D721Med (cell line): ENCODE measurements at places on chromosomes 6 and 20.

DNA sequence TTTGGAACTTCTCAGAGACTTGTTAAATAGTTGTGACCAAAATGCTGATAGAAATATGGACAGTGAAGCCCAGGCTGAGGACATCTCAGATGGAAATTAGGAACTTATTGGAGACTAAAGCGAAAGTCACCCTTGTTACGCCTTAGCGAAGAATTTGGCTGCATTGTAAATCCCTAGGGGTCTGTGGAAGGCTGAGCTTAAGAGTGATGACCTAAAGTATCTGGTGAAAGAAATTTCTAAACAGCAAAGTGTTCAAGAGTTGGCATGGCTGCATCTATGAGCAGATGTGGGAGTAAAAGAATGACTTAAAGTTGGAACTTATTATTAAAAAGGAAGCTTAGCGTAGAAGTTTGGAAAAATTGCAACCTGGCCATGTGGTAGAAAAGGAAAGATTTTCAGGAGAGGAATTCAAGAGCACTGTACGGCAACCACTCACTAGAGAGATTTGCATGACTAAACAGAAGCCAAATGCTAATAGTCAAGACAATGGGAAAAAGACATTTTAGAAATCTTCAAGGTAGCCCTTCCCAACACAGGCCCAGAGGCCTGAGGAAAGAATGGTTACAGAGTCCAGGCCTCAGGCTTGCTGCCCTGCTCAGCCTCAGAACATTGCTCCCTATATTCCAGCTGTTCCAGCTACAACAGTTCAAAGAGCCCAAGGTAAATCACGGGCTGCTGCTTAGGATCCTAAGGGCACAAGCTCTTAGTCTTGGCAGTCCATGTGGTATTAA, 61.6 kb upstream of the TNFRSF21 start:
- DNase-seq: no peak

DNA sequence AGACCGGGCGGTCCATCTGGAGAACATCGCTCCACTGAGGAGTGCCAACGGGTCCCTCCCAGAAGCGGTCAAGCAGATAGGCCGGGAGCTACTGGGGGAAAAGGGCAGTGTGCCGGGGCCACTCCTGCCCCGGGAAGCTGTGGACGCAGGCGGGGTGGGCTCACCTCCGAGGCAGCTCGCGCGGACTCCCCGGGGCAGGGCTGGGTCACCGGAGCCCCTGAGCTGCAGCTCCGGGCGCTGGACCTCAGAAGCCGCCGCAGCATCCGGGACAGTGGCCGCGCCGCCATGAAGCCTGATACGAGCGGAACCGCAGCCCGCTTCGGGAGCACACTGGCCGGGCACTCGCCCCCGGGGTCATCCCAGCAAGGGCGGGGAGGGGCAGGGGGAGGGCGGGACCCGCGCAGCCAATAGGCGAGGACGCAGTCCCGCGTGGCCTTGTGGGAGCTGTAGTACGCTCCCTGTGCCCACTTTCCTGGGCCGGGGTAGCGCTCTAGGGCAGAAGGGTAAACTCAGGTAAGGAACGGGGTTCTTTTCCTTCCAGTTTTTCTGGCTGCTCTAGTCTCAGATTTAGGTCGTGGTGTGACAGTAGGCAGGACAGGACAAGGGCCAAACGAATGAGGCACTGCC, at the start of gene MOCS1:
MOCS1 (minus strand) TSS at position 332 of the 627 bp plus-strand sequence; CDS start at position 287, 45 bp downstream.
- DNase-seq: peak; percentile 75

GRCh38 chr6:50962213-50962759, 143.6 kb downstream of the TFAP2B start:
- DNase-seq: no peak

DNA sequence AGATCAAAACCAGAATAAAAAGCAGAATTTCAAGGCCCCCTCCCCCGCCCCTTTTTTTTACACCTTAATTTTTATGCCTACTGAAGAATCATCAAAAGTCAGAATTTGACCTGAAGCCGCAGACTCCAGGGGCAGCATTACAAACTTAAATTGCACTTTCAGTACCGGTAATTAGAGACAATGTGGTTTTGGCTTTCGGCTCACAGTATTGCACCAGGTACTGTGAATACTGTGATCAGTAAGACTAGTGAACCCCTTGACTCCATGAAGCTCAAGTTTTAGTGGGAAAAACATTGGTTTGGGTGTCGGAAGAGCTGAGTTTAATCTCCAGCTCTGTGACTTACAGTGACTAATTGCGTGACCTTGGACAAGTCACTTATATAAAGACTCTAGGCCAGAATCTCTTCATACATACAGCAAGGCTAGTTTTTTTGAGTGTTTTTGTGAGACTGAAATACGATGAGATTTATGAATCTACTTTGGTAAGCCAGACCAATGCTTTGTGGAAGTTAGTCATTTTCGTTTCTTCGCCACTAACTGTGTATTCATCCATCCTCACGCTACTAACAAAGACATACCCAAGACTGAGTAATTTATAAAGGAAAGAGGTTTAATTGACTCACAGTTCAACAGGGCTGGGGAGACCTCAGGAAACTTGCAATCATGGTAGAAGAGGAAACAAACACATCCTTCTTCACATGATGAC, 114.7 kb downstream of the SASH1 start:
- no peak for DNase-seq

- DNase-seq: no peak
Measured at GRCh38 chr6:30127238-30128093, 8.5 kb upstream of the TRIM40 start.

DNA sequence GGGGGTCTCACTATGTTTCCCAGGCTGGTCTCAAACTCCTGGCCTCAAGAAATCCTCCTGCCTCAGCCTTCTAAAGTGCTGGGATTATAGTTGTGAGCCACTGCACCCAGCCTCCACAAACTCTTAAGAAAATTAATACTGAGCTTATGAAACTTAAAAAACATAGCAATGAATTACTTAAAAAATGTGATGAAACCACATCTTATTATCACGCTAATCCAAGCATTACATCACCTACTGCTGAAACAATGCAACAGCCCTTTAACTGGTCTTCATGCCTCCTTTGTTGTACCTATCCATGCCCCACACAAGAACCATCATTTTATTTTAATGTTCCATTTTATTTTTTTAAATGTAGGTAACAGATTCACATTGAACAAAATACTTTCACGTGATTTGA, 24.9 kb downstream of the SESN1 start:
- DNase-seq: no peak

GRCh38 chr6:64497634-64498033, 862.0 kb downstream of the PHF3 start:
- DNase-seq: no peak

- DNase-seq: no peak
Measured at GRCh38 chr6:139392794-139393193, 18.3 kb upstream of the CITED2 start.

DNA sequence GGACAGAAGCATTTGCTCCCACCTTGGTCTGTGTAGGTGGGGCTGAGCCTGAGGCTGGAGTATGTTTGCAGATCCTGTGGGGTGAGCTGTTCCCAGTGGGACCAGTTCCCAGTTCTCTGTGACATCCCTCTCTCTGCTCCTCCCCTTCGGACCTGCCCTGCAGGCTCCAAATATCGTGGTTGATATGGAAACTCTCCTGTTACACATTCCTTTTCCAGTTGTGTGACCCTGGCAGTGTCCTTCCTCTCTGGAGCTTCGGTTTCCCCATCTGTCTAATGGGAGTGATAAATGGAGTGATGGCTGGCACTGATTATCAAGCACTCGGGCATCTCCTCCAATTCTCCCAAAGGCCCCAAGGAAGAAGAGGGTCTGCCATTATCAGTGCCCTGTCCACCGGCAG, 15.7 kb upstream of the TGM2 start:
- DNase-seq: no peak

DNA sequence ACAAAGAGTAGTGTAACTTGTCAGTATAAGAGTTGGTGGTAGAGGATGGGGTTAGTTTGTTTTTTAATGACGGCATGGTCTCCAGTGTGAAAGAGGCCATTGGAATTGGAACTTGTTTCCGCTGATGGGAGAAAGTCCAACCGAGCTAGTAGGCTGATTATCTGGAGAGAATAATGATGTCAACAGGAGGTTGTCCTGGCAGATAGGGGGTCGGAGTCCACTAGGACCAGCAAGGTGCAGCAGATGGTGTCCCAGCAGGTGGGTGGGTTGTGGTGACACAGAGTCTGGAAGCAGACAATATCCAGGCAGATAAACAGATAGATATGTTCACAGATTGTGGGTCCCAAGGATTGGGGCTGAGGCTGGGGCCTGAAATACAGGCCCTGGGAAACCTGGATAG, 35.1 kb downstream of the PKIB start:
- DNase-seq: no peak

DNA sequence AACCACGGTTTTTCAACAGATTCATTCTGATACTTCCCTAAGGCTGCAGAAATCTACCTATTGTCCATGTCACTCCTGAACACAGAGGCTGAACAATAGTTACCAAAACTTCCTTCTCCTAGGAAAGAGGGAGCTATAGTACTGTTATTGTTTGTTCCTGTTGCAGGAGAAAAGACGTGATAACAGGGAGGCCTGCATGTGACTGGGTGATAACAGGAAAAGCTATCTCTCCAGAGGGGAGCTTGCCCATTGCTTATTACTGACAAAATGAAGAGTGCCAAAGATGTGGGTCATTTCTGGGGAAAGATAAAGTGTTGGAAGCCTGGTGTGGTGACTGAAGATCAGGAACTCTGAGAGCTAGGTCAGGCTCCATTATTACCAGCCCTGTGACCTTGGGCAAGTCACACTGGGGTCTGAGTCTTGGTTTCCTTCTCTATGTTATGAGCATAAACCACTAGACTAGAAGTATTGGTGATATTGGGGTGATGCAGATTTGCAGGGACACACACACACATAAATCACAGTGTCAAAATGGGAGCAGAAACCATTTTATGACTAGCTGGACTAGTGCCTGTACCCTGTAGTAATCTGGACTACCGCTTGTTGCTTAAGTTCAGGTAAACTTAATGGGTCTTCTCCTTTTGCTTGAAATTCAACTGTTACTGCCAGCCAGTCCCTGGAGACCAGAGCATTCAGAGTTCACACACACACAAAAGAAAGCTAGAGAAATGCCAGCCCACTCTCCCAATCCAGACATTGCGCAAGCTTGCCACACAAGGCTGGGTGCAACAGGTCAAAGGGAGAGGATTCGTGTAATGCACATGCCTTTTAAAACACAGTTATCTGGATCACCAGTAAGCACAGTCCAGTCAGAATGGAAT, 136.0 kb upstream of the CNR1 start:
- no peak for DNase-seq

- DNase-seq: no peak
Measured at GRCh38 chr6:128068119-128068479, 167.2 kb upstream of the THEMIS start.

DNA sequence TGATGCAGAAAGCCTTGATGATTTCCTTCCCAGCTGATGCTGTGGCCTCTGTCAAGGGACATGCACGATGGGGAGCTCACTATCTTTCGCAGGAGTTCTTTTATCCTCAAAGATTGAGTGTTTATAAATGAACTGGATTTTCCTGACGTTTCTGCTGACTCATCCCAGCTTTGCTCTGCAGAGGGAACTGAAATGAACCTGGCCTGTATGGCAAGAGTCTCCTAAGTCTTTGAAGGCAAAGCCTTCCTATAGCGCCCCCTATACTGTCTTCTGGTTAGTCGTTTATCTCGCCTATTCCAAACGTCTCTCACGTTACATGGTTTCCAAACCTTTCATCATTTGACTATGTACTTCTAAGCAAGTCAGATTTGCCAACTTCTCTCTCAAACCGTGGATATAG, 565.3 kb downstream of the KIF16B start:
- DNase-seq: no peak

- DNase-seq: no peak
Measured at GRCh38 chr6:149130508-149130907, 187.0 kb upstream of the TAB2 start.

- no peak for DNase-seq
Measured at GRCh38 chr6:111852725-111853124, 20.5 kb downstream of the FYN start.

DNA sequence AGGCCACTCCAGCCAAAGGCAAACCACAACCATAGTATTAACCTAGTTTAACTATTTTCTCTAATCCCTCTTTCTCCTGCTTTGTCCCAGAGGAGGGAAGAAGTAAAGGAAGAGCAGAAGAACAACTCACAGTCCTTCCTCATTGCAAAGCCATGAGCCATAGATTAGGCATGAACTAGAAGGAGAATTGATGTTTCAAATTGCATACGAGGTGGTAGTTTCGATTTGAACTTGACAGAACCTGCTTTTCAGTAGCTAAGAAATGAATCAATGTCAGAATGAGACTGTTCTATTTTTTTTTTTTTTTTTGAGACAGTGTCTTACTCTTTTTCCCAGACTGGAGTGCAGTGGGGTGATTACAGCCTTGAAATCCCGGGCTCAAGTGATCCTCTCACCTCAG, 48.3 kb downstream of the PROKR2 start:
- DNase-seq: no peak

- DNase-seq: no peak
Measured at GRCh38 chr6:1596088-1596852, 13.4 kb upstream of the FOXC1 start.

- no peak for DNase-seq
Measured at GRCh38 chr6:231779-232178, 60.5 kb upstream of the DUSP22 start.

DNA sequence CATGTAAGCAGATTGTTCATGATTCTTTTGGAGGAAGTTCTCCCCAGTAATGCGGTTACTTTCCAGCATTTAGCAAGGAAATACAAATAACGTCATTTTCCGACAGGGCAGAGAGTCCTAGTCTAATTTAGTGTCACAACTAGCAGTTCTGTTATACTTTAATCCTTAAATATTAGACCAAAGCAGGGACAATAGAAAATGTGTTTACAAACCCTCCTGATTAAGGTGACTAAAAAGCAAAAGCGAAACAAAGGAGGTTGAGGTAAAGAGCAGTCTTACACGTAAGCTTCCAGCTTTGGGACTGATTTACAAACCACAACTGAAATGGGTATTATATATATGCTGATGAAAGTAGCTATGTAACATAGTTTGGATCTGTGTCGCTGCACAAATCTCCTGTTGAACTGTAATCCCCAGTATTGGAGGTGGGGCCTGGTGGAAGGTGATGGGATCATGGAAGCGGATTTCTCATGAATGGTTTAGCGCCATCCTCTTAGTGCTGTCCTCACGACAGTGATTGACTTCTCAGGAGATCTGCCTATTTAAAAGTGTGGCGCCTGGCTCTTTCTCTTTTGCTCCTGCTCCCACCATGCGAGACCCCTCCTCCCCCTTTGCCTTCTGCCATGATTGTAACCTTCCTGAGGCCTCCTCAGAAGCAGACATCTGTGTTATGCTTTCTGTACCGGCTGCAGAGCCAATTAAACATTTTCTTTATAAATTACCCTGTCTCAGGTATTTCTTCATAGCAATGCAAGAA, 81.9 kb downstream of the PLCB1 start:
- DNase-seq: no peak
